Nephron progenitor cell (in vitro differentiated cells): ENCODE measurements at places on chromosomes 11 and 22.

GRCh38 chr11:33390944-33391892 is 134.0 kb downstream of the HIPK3 start:
- DNase-seq: no peak

DNA sequence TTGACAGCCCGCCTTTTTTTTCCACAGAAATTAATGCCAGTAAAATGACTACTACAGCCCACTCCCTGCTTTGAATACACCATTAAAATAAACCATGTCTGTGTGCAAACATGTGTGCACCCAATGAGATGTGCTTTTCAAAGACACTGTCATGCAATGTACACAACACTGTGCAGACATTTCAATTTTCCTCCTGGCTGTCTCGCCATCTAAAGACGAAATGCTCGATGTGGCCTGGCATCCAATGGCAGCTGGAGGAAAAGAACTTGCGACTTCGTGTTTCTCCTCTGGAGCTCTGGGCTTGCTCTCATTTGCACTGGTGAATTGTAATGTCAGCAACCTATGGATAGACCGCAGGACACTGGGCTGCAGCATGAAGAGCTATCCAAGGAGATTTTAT is 147.0 kb upstream of the NAV2 start:
- DNase-seq: no peak

GRCh38 chr22:45465633-45466032 is 37.0 kb upstream of the FBLN1 start:
- no peak for DNase-seq

DNA sequence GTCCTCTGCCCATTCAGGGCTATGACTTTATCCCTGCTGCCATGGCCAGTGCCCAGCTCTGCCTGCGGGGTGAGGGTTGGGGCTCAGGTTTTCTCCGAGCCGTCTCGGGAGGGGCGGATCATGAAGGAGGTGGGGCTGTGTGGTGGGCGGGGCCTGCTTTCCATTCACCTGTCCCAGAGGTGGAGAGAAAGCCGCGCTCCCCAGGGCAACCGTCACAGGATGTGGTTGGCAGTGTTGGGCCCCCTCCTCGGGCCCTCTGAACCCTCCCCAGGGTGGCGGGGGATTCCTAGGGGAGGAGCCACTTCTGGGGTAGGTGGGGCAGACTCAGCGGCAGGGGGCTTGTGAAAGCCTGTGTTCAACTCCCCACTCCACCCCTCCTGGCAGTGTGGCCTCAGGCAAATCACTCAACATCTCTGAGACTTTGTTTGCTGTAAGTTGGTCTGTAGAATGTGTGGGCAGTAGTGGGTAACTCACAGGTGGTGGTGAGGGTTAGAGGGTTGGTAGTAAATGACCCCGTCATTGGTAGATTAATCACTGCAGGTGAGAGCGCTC is 50.3 kb downstream of the CD6 start:
- peak; percentile 33 for DNase-seq

GRCh38 chr11:75919525-75919924 is 104.5 kb downstream of the UVRAG start:
- DNase-seq: no peak

DNA sequence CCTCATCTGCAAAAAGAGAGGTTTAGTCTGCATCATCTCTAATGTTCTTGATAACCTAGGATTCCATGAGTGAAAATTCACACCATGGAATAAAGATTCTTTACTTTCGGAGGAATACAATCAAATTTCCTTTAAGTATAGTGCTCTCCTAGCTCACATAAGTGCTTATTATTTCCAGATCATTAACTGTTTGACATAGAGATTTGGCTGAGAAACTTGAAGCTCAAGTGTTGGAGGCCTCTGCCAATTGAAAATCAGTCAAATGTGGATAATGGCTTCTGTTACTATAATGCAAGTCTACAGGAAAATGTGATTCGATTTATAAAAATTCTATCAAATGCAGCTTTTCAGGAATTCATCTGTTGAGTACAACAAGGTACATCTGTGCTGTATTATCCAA is 144.6 kb downstream of the KIF18A start:
- DNase-seq: no peak

- peak; percentile 80 for DNase-seq
Measured at GRCh38 chr22:46537225-46537945, at the start of gene CELSR1. Gene CELSR1, minus strand, starts transcription at chr22:46537620. Its CDS starts 450 bp downstream, at chr22:46537170.

DNA sequence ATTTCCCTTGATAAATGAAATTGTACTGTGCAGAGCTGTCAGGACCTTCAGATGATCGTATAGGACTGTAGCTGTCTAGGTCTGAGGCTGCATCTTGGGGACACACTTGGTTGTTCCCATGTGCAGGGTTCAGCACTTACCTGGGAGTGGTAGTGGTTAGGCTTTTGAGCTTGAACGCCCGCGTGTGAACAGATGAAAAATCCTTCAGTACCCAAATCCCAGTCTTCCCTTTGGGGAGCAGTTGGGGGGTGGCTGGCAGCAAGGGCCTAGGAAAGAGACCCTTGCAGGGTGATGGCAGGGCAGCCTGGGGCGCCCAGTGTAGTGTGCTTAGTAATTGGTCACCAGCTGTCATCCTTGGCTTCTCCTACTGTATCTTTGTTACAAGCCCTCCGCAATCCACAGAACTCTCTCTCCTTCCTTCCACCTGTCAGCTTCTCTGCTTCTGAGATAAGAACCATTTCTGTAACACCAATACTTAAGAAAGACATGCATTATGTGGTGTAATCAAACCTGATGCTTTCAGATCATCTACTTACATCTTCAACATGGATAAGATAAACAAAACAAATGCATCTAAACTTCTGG is 64.6 kb downstream of the MORC2 start:
- no peak for DNase-seq

DNA sequence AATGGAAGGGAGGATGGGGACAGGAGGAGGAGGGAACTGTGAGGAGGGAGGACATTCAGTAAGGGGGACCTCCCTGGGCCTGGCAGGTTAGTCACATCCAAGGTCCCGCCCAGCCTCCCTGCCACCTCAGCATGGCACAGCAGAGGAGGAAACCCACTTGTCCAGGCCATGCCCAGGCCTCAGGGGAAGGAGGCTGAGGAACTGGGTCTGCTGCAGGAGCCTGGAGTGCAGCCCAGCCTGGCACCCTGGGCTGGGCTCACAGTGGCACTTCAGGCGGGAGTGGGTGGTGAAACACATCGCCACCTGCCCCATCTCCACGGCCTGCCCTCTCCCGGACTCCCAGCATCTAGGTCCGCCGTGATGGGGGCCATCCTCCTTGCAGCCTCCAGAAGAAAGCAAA is 17.2 kb upstream of the KLHL35 start:
- no peak for DNase-seq

DNA sequence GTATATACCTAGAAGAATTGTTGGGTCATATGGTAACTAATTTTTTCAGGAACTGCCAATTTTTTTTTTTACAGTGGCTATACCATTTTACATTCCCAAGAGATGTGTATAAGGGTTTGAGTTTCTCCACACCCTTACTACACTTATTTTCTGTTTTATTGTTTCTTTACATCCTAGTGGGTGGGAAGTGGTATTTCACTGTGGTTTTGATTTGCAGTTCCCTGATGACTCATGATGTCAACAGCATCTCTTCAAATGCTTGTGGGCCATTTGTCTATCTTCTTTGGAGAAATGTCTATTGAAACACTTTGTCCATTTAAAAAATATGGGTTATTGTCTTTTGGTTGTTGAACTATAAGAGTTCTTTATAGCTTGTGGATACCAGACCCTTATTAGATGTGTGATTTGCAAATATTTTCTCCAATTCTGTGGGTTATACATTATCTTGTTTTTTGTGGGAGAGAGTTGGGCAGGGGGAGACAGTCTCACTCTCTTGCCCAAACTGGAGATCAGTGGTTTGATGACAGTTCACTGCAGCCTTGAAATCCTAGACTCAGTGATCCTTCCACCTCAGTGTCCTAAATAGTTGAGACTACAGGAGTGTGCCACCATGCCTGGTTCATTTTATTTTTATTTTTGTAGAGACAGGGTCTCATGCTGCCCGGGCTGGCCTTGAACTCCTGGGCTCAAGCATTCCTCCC is 30.3 kb upstream of the PISD start:
- no peak for DNase-seq

- DNase-seq: peak; percentile 33
Measured at GRCh38 chr11:64765291-64765850, 5.6 kb upstream of the PYGM start.

DNA sequence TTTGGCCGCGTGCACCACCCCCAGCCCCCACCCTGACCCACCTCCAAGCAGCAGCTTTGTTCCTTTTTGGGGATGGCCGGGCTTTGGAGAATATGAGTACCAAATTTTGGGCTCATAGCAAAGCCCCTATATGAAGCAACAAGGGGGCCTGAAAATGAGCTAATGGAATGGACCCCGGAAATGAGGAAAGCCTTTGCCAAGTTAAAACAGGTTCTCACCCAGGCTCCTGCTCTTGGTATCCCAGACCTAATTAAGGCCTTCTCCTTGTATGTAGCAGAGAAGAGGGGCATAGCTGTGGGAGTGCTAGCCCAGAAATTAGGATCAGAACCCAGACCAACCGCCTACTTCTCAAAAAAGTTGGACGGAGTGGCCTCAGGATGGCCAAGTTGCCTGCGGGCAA is 87.0 kb downstream of the PIWIL4 start:
- DNase-seq: no peak

- no peak for DNase-seq
Measured at GRCh38 chr11:13364388-13364787, 86.8 kb downstream of the BMAL1 start.

- no peak for DNase-seq
Measured at GRCh38 chr11:116602637-116602942, 170.2 kb downstream of the BUD13 start.
